ENCODE measurements at places on chromosomes 11 and 22.

DNA sequence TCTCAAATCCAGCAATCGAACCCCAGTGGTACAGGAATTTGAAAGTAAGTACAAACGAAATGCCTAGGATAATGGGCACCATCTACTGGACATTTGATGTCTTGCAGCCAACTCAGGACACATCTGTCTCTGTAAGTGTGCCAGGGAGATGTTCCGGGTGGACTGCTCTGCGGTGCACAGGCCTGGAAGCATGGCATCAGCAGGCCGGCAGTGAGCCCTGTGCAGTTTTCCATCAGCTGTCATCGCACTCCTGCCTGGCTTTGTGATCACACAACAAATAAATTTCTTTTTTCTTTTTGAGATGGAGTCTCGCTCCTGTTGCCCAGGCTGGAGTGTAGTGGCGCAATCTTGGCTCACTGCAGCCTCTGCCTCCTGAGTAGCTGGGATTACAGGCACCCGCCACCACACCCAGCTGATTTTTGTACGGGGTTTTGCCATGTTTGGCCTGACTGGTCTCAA is 71.0 kb downstream of the JAM3 start:
- DNase-seq, result no peak

GRCh38 chr22:35918456-35918855 is 110.2 kb downstream of the RBFOX2 start:
- DNase-seq, result no peak

GRCh38 chr11:12914400-12914912 is 94.7 kb upstream of the RASSF10 start:
- no peak for DNase-seq

DNA sequence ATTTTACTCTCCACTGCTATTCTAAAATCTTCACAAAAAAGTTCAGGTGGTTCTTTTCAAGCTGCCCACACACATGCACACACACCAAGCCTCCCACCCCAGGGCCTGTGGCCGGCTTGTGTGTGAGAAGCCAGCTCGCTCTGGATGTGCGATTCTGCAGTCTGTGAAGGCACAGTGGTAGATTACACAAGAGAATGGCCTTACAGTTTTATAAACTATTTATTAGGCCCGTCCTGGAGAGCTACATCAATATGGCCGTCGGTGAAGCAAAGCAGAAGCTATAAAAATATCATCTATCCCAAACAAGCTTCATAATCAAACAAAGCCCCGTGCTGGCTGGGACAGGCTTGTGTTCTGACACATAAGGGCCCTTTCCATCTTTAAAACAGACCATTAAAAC is 240.5 kb downstream of the OPCML start:
- no peak for DNase-seq

DNA sequence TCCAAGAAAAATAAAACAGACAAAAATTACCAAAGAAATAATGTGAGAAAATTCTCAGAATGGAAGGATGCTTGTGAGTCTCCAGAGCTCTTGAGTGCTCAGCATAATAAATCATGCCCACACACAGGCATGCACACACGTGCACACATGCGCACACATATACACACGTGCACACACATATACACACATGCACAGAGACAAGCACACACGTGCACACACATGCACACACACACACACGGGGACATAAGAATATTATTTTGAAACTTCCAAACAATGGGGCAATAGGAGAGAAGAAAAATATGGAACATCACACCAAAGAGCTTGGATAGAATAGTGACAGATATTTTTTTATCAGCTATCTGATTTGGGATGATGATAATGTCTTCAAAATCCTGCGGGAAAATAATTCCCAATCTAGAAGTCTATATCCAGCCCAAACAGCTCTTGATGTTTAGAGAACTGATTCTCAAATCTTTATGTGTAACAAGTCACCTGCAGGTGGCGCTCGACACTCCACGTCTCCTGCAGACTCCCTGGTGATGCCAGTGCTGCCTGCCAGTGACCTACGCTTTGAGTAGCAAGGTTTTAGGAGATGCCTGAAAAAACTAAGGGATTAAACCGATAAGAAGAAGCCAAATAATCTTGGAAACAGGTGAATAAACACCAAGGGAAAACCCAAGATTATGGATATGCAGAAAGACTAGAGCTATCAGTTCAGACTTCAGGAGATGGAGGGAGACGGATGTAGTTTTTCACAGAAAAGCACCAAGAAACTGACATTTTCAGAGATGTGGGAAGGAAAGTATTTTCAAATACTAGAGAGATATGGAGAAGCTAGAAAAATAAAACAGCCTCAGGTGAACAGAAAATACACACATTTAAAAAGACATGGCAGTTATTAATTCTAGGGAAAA is 743.6 kb downstream of the ETS1 start:
- peak; percentile 53 for DNase-seq

DNA sequence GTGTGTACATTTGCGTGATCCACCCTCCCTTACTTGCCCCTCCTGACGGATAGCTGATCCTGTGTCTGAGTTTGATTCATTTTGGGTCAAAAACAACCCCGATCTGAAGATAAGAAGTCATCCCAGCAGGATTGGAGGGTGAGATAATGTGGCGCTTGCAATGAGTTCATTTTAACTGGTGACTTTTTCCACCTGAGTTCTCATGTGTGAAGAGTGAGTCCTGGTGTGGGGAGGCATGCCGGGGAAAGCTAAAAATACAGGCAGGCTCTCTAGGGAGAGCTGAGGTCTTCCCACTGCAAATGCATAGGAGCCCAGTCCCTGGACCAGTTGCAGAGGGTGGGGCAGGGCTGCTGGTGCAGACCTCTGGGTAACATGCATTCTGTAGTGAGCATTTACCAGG is 35.7 kb upstream of the ELF5 start:
- no peak for DNase-seq

DNA sequence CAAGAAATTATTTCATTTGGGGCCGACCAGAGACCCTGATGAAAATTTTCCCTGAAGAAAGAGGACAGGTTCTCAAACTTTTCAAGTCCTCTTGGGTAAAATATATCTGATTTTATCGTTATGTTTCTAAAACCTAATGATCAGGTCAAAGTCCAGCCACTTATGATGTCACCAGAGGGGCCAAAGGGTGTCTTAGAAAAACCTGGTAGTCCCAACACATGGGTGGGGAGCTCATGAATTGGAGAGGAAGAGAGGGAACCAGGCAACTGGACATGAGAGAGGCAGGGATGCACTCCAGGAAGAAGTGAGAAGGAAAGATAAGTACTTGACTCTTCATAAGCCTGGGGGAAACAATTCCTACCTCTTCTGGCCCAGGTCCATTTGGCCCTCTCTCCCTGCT is 9.2 kb downstream of the SLC5A1 start:
- no peak for DNase-seq

DNA sequence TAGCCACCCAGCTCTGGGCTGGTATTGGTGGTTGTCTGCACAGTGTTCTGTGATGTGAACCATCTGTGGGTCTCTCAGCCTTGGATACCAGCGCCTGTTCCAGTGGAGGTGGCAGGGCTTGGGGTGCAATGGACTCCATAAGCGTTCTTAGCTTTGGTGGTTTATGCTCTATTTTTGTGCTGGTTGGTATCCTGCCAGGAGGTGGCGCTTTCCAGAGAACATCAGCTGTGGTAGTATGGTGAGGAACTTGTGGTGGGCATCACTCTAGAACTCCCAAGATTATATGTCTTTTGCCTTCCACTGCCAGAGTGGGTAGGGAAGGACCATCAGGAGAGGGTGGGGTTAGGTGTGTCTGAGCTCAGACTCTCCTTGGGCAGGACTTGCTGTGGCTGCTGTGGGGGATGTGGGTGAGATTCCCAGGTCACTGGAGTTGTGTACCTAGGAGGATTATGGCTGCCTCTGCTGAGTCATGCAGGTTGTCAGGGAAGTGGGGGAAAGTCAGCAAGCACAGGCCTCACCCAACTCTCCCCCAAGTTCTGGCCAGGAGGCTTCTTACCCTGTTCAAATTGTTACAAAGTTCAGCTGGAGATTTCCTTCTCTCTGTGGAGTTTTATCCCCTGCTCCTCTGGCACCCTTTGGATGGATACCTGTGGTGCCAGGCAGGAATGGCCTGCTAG is 47.2 kb downstream of the MRGPRX2 start:
- no peak for DNase-seq

DNA sequence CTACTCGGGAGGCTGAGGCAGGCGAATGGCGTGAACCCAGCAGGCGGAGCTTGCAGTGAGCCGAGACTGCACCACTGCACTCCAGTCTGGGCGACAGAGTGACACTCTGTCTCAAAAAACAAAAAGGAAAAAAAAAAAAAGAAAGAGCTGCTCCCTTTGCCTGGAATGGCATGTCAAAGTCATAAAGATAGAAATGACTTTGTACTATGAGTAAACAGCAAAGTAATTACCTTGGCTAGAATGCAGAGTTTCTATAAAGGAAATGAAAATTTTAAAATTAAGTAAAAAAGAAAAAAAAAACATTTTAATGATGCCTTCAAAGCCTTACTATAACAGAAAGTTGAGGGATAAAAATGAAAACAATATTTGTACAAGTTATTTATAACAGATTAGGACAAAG is 10.1 kb downstream of the PPP2R1B start:
- no peak for DNase-seq

DNA sequence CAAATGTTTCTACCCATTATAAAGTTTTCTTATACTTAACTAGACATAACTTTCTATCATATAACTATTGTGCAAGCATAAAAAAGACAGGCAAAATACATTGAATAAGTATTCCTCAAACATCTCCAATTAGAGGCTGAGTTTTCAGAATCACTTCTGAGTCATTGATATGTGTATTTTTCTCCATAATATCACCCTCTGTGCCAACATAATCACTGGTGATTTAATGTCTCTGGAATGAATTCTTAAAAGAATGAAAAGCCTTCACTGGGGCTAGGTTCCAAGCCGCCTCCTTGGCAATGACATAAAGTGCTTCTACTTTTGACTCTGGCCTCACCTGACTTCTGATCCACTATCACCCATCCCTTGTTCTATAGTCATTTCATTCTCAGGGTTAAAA is 197.0 kb upstream of the E2F8 start:
- no peak for DNase-seq

DNA sequence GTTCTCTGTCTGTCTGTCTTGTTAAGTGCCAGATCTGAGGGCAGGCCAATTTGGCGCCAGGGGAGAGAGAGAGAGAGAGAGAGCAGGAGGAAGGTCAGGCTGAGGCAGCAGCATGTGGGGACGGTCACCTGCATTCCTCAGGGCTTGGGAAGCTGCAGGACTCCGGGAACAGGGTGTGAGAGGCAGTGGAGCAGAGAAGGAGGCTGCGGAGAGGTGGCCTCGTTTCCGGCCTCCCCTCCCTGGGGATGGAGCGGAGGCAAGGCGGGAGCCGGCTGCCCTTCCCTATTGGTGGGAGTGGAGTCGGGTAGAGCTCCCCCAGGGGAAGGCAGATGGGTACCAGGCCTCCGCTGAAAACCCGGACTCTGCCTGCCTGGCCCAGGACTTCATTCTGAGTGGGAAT is 9.7 kb downstream of the CLMP start:
- no peak for DNase-seq

DNA sequence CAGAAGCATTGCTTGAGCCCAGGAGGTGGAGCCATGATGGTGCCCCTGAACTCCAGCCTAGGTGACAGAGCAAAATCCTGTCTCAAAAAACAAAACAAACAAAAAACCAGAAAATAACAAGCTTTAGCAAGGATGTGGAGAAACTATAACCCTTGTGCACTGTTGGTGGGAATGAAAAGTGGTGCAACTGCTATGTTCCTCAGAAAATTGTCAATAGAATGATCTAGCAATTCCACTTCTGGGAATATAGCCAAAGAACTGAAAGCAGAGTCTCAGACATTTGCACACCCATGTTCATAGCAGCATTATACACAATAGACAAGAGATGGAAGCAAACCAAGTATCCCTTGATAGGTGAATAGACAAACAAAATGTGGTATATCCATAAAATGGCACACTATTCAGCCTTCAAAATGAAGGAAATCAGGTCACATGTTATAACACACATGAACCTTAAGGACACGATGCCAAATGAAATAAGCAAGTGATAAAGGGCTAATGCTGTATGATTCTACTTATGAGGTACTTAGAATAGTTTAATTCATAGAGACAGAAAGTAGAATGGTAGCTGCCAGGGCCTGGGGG is 15.9 kb downstream of the KLHL22 start:
- no peak for DNase-seq

DNA sequence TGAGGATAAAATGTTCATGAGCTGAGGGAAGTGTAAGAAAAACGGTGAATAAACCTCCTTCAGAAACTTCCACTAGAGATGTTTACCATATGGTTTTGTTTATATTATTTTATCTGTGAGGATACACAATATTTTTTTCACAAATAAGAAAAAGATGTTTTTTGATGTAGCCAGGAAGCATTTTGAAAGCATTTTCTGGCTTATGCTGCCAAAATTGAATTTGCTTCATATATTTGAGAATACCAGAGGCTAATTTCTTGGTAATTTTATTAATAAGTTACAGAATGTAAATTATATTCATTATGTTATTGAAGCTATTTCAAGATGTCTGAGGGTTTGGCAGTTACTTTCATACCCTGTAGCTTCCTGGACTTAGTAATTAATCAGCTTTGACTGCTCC is 686.6 kb downstream of the LUZP2 start:
- no peak for DNase-seq

GRCh38 chr11:102940714-102941588 is 14.6 kb downstream of the MMP13 start:
- peak; percentile 54 for DNase-seq

DNA sequence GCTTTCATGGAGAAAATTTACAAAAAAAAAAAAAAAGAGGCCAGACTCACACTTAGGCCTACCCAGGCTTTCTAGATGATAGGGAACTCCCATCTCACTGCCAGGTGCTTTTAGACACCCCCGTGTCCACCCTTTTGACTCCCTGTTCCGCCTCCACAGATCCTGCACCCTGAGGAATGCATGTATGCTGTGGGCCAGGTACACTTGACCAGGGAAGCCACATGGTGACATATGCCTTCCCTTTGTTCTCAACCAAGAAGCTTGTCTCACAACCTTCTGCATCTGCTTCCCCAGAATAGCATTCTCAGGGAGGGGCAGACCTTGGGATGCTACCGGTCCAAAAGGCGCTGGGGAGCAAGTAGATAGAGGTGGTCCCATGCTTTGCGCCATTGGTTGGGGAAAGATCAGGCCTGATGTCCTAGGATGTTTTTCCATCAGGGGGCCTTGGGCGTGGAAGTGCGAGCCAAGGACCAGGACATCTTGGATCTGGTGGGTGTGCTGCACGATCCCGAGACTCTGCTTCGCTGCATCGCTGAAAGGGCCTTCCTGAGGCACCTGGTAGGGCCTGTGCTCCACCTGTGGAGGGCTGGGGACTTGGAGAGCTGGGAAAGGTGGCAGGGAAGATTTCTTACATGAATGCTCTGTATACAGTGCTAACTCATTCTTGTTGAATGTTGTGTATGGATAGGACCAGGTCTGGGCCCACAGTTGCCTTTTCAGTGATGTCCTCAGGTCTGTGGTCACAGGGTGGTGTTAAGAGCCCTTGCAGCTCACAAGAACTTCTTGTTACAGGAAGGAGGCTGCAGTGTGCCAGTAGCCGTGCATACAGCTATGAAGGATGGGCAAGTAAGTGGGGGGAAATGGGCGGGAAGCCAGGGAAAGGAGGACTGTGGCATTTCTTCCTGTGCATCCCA is 7.5 kb downstream of the HMBS start:
- no peak for DNase-seq
